ENCODE measurements at places on chromosomes 5 and 9. TPM values are rescaled to one million over a fixed set of nuclear protein-coding genes. Genes with fewer than 3 reads are reported as not detected.

GRCh38 chr5:10987925-10988504, 227.0 kb upstream of the DAP start:
- H3K4me3 ChIP-seq: no peak overlapping the region
- DNase-seq: peak; percentile 52
- no peaks in the 10 kb centered on the region for H3K4me1 ChIP-seq
- H3K27ac ChIP-seq: no peak overlapping the region
- no peaks in the 10 kb centered on the region for H3K36me3 ChIP-seq
- no peaks in the 10 kb centered on the region for H3K27me3 ChIP-seq

DNA sequence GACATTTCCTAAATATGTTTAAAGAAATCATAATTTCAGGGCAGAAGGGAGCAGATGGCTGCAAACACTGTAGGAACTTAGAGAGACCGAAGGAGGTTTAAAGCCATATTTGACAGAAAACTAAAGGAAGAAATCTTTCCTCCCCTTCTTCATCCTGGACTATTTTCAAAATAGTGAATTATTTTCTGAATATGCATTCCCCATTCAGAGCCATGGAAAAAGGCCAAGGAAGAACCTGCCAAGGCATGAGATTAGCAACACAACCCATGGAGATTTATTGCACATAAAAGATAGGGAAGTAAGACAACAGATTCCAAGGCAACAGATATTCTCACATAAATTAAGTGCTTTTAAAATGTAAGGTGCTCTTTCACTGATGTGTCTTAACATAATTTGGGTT, 233.3 kb upstream of the ADAMTS16 start:
- DNase-seq: no peak
- no peak overlapping the region for H3K27ac ChIP-seq
- H3K36me3 ChIP-seq: no peaks in the 10 kb centered on the region
- H3K27me3 ChIP-seq: no peaks in the 10 kb centered on the region
- H3K4me1 ChIP-seq: no peaks in the 10 kb centered on the region
- no peak overlapping the region for H3K4me3 ChIP-seq

DNA sequence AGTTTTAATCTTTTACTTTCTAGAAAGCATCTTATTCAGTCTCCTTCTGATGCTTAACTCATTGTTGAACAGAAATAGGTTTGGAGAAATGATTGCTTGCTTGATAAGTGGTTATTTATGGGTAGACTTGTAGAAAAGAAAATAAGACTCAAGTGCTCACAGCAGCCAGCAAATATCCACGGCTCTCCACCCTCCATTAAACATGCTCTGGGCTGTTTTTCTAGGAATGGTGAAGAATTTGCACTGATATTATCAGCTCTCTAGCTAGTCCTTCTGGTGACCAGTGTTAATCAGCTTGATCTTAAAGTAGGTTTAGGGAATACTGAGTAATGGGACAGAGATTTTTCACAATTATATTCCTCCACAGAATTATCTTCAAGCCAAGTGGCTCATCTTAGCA, 60.6 kb downstream of the SLC1A3 start:
- DNase-seq: no peak
- H3K36me3 ChIP-seq: no peaks in the 10 kb centered on the region
- no peak overlapping the region for H3K27ac ChIP-seq
- no peaks in the 10 kb centered on the region for H3K4me1 ChIP-seq

DNA sequence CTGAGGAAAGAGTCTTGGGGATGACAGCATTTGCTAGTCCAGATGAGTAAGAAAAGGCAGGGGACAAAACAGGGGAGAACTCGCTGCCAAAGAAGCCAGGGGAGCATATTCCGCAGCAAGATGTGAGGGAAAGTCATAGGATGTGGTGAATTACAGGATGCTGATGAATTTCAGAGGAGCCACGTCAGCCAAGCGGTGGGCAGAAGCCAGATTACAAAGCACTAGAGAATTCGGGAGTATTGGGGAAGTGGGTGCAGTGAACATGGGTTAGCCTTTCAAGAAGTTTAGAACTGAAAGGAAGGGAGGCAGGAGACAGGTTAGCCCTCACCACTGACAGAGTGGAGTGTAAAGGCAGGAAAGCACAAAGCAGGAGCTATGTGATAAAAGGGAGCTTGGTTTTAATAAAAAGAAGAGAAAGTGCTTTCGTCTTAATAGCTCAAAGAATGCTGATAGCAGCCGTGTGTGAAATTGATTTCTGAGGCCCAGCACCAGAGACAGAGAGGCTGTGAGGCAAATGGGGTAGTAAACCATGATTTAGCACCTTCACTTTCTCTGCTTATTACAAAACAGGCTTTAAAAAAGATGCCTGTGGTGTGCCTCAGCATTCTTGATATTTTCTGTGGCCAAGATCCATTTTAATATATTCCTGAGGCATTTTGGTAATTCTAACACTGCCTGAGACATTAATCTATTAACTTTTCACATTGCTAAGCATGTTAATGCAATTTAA, 16.9 kb downstream of the ADAMTSL1 start:
- H3K4me1 ChIP-seq: no peaks in the 10 kb centered on the region
- no peak overlapping the region for H3K27ac ChIP-seq
- no peak overlapping the region for H3K4me3 ChIP-seq
- H3K27me3 ChIP-seq: no peaks in the 10 kb centered on the region
- no peak for DNase-seq
- no peaks in the 10 kb centered on the region for H3K36me3 ChIP-seq

DNA sequence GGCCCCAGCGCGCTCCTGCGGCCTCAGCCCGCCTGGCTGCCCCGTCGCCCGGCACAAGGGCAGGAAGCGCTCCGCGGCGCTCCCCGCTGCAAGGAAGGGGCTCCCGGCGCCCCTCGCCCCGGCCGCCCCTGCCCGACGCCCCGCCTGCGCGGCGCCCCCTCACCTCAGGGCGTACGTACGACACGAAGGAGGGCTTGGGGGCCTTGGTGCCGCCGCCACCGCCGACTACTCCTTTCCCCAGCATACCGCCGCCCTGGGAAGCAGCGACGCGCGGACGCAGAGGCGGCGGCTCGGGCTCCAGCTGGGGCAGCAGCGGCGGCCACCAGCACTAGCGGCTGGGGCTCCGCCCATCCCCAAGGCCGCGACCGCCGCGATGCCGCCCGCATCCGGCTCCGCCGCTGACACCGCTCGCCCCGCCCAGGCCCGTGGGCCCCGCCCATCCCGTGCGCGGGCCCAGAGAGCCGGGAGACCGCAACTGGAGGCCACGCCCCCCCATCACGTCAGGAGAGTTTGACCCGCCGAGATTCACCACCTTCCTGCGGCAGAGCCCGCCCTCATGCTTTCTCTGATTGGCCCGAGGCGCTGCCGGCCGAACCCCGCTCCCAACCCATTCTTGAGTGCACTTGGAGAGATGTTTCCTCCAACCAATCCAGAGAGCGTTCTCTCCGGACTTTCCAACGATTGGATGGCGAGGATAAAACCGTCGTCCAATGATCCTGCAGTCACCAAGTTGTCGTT, at the start of gene MTMR12:
TSS of gene MTMR12 (minus strand) at position 345 of the 738 bp plus-strand sequence. CDS start at position 244, 101 bp downstream.
- peak within 1 kb of the TSS; percentile 71 for H3K4me3 ChIP-seq
- no peaks in the 10 kb centered on the region for H3K27me3 ChIP-seq
- H3K27ac ChIP-seq: peak within 1 kb of the TSS; percentile 83

DNA sequence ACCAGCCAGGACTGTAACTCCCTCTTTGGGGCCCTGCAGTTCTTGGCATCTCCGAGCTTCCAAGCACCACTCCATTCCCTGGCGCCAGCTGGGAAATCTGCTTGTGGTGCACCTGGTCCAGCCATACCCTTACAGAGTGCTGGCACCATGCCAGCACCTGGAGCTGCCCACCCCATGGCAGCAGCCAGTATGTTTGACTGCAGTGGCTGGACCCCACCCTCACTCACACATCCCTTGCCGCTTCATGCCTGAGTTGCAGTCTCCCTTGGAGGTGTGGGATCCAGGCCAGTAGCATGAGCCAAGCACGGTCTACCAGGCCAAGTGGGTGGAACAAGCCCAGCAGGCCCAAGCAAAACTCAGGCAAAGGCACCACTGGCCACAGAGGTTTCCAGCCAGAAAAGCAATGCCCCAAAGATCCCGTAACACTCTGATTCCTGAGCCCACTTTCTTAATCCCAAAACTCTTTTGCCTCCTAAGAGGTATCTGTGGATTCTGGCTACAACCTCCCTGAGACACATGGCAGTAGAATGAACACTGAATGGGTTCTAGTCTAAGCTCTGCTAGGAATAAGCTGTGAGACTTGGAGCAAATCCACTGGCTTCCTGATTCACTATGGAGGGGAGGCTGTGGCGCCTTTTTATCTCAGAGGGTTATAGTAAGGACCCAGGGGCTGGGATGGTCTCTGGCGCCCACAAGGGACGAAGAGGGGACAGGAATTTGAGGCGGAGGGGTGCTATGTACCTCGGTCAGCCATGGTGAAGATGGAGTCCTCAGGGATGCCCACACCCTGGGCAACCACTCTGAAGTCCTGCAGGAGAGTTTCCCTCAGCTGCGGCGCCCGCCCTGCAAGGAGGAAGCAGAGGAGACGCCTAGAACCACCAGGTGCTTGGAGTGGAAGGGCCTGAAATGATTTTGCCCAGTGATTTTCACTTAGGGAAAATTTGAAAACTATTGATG, 5.6 kb downstream of the AMBP start:
- H3K4me1 ChIP-seq: no peaks in the 10 kb centered on the region
- H3K27ac ChIP-seq: no peak overlapping the region
- no peak for DNase-seq
- no peaks in the 10 kb centered on the region for H3K27me3 ChIP-seq

Gene DMRT3
- total RNA-seq: not detected

Gene C5orf58
- not detected for total RNA-seq

Gene C8G
- total RNA-seq: not detected

Gene B4GALT1
- total RNA-seq: 38.3 TPM

Gene IL5
- 84.3 TPM for total RNA-seq

All from CD8-positive, alpha-beta memory T cell (primary cell).